ENCODE measurements at places on chromosomes 4 and X. TPM values are rescaled to one million over a fixed set of nuclear protein-coding genes. Genes with fewer than 3 reads are reported as not detected.

Gene TMEM144
- 0.07 TPM for total RNA-seq

Gene SHOX
- total RNA-seq, result not detected

Gene HMX1
- not detected for total RNA-seq

Gene SATL1
- not detected for total RNA-seq

Gene CCNI
- 328 TPM for total RNA-seq

Gene LRP2BP
- 1.6 TPM for total RNA-seq

Gene RTL9
- total RNA-seq, result not detected

Gene DCLK2
- 2.4 TPM for total RNA-seq

Gene MAGEB1
- total RNA-seq, result not detected

Gene OTUD6A
- total RNA-seq, result not detected

DNA sequence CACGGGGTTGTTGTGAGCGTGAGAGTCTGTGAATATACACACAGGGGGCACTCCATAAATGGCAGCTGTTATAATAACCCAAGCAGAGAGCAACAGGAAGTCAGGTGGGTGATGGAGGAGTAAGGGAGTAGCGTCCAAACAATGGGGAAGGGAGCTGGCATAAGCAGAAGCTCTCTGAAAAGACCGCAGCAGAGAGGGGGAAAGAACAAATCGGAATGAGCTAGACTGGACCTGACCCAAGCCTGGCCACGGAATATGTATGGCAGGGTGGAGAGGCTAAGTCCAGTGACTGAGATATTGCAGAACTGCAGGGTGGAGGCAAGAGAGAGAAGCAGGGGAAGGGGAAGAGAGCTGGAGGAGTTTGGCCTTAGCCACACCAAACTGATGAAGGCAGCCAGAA lies 6.5 kb upstream of the GJB1 start:
- H3K36me3 ChIP-seq, result no peaks in the 10 kb centered on the region
- DNase-seq, result no peak
- H3K27ac ChIP-seq, result no peak overlapping the region
- H3K4me1 ChIP-seq, result no peaks in the 10 kb centered on the region

- no peak overlapping the region for H3K4me3 ChIP-seq
- peaks cover 26% of the 10 kb centered on the region for H3K4me1 ChIP-seq
- peak; percentile 21 for DNase-seq
- no peaks in the 10 kb centered on the region for H3K36me3 ChIP-seq
- no peaks in the 10 kb centered on the region for H3K27me3 ChIP-seq
Measured at GRCh38 chr4:182808673-182809416, 108.3 kb downstream of the DCTD start.

GRCh38 chrX:17919896-17920446 lies 58.9 kb upstream of the RAI2 start:
- no peak overlapping the region for H3K4me3 ChIP-seq
- H3K27ac ChIP-seq, result no peak overlapping the region
- H3K36me3 ChIP-seq, result no peaks in the 10 kb centered on the region
- DNase-seq, result no peak

DNA sequence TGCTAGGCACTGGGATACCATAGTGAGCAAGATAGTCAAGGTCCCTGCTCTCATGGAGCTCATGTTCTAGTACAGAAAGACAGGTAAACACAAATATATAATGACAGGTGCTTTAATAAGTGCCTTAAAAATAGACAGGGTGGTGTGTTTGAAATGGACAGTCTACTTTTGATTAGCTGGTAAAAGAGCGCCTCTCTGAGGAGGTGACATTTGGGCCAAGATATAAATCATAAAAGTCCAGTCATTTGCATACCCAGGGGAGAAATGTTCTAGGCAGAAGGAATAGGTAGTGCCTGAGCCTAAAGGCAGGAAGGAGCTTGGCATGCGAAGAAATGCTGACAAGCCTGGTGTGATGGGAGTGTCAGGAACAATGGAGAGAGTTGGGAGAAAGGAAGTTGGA lies 83.6 kb downstream of the DNAAF6 start:
- no peak overlapping the region for H3K27ac ChIP-seq
- no peak for DNase-seq
- H3K27me3 ChIP-seq, result no peaks in the 10 kb centered on the region
- H3K4me1 ChIP-seq, result no peaks in the 10 kb centered on the region
- no peaks in the 10 kb centered on the region for H3K36me3 ChIP-seq

GRCh38 chr4:111074523-111075114 lies 451.7 kb upstream of the PITX2 start:
- no peaks in the 10 kb centered on the region for H3K36me3 ChIP-seq

DNA sequence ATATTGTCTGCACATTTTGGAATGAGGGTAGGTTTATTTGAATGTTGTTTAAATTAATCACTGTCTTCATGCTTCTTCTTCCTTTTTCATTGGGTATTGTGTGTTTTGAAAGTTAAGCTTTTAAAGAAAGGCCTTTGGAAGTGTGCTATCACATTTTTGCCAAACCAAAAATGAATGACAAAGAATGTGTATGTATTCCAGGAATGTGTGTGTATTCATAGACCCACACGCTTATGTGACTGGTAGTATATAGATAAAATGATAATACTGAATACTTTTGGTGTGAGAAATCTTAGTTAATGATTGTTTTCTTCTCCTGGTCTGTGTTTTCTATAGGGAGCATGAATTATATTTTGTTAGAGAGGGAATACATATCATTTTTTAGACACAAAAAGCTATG lies 404.4 kb downstream of the TLL1 start:
- no peaks in the 10 kb centered on the region for H3K27me3 ChIP-seq
- no peak for DNase-seq
- no peak overlapping the region for H3K27ac ChIP-seq
- H3K4me1 ChIP-seq, result no peaks in the 10 kb centered on the region
- no peaks in the 10 kb centered on the region for H3K36me3 ChIP-seq

DNA sequence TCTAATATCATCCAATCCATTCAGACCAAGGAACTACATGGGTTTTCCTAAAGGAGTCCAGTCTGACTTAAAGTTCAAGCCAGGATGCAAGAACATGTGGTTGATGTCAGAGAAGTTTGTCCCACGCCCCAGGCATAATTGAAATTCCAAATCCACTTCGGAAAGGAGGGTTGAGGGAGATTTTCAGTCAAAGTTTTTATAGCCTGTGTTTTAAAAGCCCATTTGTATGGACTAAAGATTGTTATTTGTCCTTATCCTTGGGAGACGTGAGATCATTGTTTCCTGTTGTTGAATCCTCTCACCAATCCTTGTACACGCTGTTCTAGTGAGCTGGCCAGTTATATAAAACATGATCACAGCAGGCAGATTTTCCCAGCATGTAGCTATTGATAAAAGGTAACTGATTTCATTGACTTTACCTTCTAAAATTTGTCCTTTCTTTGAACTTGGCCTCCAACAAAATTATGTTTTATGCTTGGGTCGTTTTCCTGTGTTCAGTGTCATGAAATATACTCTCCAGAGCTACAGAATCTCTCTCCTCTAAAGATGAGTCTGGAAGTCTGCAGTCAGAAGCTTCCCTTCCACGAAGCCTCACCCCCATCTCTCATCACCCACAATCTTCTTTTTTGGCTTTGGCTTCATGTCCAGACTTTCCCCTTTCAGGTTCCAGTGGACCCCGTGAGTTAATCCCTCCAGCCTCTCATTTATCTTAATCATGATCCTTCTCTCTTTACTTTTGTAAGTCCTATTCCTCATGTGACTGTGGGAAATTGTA lies 92.9 kb downstream of the ATP10D start:
- H3K4me1 ChIP-seq, result no peaks in the 10 kb centered on the region
- H3K36me3 ChIP-seq, result peaks cover 88% of the 10 kb centered on the region
- no peak overlapping the region for H3K27ac ChIP-seq
- H3K4me3 ChIP-seq, result no peak overlapping the region
- no peaks in the 10 kb centered on the region for H3K27me3 ChIP-seq

GRCh38 chr4:67565284-67565683 lies 6.8 kb downstream of the STAP1 start:
- DNase-seq, result no peak
- H3K4me3 ChIP-seq, result no peak overlapping the region
- peak overlapping the region; percentile 65 for H3K27ac ChIP-seq
- peaks cover 6% of the 10 kb centered on the region for H3K36me3 ChIP-seq
- no peaks in the 10 kb centered on the region for H3K27me3 ChIP-seq

DNA sequence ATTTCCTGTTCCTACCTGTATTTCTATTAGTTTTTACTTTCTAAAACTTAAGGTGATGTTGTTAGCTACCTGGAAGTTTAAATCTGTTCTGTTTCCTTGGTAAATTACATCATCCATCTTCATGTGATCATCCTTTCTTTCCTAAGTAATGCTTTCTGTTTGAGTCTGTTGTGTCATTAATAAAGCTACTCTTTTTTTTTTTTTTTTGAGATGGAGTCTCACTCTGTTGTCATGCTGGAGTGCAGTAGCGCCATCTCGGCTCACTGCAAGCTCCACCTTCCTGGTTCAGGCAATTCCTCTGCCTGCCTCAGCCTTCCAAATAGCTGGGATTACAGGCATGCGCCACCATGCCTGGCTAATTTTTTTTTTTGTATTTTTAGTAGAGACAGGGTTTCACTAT lies 73.3 kb downstream of the FIP1L1 start:
- peaks cover 49% of the 10 kb centered on the region for H3K36me3 ChIP-seq
- H3K4me3 ChIP-seq, result no peak overlapping the region
- no peak overlapping the region for H3K27ac ChIP-seq

DNA sequence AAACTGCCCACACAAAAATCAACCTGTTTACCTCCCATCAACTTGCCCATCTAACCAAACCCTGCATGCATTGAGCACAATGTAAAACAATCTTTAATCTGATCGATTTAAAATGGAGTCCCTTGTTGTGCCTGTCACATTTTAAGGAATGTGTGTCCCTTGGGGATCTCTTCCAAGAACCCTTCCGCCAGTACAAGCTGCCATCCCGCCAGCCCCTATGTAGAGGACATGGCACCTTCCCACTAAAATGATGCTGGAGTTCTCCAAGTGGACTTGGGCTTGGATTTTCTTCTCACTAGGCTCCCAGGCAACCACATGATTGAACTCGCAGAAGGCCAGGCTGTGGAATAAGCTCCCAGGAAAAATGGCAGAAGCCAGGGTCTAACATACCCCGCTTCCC lies 45.8 kb upstream of the ENPP6 start:
- H3K27ac ChIP-seq, result no peak overlapping the region
- no peaks in the 10 kb centered on the region for H3K36me3 ChIP-seq
- peaks cover 34% of the 10 kb centered on the region for H3K4me1 ChIP-seq
- H3K4me3 ChIP-seq, result no peak overlapping the region
- no peaks in the 10 kb centered on the region for H3K27me3 ChIP-seq
- no peak for DNase-seq

DNA sequence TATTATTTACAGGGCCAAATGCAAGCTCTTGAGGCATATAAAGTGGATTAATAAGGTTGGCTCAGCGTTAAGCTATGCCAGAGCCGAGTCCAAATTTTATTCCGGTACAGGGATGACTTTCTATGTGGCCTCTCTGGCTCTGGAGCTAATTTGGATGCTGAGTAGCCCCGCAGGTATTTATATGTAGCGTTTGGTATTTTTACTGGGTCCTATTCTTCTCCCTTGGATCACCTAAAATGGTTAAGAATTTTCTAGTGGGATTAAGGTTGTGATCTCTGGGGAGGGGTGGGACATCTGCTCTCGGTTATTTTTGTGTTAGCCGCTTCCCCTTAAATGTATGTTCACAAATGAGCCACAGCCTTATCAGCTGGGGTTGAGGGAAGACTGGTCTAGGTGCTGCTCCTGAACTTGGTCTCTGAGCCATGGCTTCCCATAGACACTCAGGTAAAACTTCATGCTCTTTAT lies 49.4 kb downstream of the FHL1 start:
- H3K4me1 ChIP-seq, result peaks cover 14% of the 10 kb centered on the region
- H3K36me3 ChIP-seq, result no peaks in the 10 kb centered on the region
- H3K4me3 ChIP-seq, result no peak overlapping the region

DNA sequence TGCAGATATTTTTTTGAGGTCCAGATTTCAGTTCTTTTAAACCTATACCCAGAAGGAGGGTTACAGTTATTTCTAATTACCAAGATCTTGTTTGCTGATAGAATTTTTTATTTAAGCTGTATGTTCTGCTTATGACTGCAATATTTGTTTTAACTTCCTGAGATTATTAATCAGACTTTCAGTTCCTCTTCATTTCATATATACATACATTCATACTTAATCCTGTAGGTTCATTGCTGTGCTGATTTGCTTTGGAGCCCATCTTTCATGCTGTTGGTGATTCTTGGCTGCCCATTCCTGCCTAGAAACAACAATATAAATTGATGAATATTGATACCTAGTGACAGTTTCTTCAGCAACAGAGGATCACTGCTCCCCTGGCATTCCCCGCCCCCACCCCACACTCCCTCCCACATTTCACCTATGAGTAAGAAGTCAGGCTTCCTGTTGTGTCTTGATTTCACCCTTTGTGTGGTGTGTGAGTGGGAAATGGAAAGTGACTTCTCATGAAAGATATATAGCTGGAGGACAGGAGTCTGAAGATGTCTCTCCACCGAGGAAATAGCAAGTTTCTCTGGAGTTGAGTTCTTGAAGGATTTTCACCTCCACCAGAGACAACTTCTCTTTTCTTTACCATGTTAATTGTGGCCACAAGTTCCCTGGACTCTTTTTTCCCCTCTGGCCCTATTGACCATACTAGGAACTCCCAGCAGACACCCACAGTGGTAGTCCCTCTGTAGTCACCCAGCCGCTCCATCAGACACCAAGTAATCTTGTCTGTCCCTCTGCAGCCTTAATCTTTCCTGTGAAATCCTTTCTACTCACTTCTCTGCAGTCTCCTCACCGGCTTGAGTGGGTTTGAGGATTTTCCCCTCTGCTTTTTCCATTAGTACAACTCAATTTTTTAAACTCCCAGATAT lies 118.4 kb downstream of the ASB9 start:
- peak; percentile 3 for DNase-seq
- H3K36me3 ChIP-seq, result no peaks in the 10 kb centered on the region
- H3K4me1 ChIP-seq, result peaks cover 14% of the 10 kb centered on the region
- H3K27me3 ChIP-seq, result no peaks in the 10 kb centered on the region
- no peak overlapping the region for H3K4me3 ChIP-seq

- no peak for DNase-seq
- H3K27me3 ChIP-seq, result no peaks in the 10 kb centered on the region
- H3K4me1 ChIP-seq, result no peaks in the 10 kb centered on the region
- H3K27ac ChIP-seq, result no peak overlapping the region
- H3K4me3 ChIP-seq, result no peak overlapping the region
- no peaks in the 10 kb centered on the region for H3K36me3 ChIP-seq
Measured at GRCh38 chrX:10582945-10583344, 37.4 kb downstream of the MID1 start.

- no peaks in the 10 kb centered on the region for H3K36me3 ChIP-seq
- no peaks in the 10 kb centered on the region for H3K27me3 ChIP-seq
- peaks cover 32% of the 10 kb centered on the region for H3K4me1 ChIP-seq
Measured at GRCh38 chrX:56813318-56813837, 84.3 kb downstream of the NBDY start.

DNA sequence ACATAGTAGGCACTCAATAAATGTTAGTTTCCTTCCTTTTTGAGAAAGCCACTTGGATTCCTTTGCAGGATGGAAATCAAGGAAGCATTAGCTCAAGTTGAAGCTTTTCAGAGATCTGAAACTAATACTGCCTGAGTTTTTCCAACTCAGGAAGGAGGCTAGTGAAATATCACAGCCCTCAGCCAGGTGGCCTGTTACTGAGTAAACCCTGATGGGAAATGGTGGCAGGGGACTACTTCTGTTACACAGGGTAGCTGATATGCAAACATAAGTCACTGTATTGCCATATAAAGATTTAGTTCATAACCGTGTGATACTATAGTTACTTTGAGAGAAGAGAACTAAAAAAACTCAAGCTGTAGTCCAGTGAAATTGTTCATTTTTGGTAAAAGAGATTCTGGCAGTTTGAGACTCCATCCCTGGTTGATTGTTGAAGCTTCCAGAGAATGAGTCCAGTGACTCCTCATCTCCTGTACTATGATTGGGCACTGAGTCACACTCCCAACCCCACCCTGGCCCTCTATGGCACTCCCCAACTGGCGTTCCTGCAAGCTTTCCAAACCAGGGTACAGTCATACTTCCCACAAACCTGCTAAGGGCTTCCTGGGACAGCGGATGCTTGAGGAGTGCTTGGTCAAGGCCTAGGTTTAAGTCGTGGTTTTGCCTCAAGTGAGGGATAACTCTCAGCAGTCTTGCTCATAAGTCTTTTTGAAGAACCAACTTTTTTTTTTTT lies 81.8 kb downstream of the MID1IP1 start:
- no peak overlapping the region for H3K27ac ChIP-seq
- H3K27me3 ChIP-seq, result no peaks in the 10 kb centered on the region
- no peak overlapping the region for H3K4me3 ChIP-seq
- no peaks in the 10 kb centered on the region for H3K36me3 ChIP-seq
